ENCODE measurements at places on chromosomes 7 and 10.

GRCh38 chr7:51101111-51101757, 215.4 kb downstream of the COBL start:
- DNase-seq: peak; percentile 61

- DNase-seq: no peak
Observed at GRCh38 chr7:35314354-35314753, 60.5 kb upstream of the TBX20 start.

GRCh38 chr10:65827359-65827758, 1098.5 kb upstream of the LRRTM3 start:
- no peak for DNase-seq

DNA sequence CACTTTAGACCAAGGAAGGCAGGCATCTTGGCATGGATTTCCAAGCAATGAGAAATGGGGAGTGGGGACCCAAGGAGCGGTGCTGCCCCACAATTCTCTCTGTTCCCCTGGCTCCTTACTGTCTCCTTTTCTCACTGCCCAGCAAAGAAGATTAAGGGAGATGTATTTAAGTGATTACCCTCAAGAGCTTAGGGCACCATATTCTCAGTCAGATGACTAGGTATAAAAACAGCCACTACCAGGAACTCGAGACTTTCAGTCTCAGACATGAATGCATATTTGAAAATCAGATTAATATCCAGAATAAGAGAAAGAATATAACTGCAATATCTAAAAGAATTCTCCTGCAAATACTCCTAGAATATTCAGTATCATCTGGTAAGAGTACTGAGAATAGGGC, at the start of gene ABLIM1:
TSS of gene ABLIM1 (minus strand) at position 101 of the 400 bp plus-strand sequence. CDS start at position 26, 75 bp downstream.
- no peak for DNase-seq

DNA sequence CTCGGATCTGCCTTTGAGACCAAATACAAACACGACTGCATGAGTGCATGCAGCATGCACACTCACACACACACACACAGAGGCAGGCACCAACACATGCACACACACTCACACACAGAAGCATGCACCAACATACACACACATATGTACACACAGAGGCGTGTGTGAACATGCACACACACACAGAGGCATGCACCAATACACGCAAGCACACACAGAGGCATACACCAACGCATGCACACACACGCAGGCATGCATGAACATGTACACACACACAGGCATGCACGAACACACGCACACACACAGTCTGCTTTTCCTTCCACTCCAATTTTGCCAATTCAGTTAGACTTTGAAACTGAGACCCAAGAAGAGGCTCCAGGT, 67.3 kb upstream of the COL13A1 start:
- no peak for DNase-seq

All from M059J (cell line).